Fibroblast of lung (primary cell): ENCODE measurements at places on chromosomes 4 and X.

DNA sequence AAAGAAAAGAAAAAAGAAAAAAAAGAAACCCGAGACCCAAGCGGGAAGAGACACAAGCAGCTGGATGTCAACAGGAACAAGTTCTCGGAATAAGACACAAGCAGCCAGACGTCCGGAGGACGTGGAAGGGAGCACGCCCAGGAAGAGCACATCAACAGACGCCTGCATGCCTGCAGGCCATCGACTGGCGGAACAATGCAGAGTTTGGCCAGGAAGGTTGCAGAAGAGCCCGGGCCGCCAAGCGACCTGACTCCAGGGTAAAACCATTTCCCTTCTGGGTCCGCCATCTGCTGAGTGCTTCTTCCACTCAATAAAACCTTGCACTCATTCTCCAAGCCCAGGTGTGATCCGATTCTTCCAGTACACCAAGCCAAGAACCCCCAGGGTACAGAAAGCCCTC lies 95.6 kb upstream of the PRR32 start:
- no peak for DNase-seq
- no peaks in the 10 kb centered on the region for H3K4me1 ChIP-seq
- no peaks in the 10 kb centered on the region for H3K27me3 ChIP-seq
- no peaks in the 10 kb centered on the region for H3K36me3 ChIP-seq

DNA sequence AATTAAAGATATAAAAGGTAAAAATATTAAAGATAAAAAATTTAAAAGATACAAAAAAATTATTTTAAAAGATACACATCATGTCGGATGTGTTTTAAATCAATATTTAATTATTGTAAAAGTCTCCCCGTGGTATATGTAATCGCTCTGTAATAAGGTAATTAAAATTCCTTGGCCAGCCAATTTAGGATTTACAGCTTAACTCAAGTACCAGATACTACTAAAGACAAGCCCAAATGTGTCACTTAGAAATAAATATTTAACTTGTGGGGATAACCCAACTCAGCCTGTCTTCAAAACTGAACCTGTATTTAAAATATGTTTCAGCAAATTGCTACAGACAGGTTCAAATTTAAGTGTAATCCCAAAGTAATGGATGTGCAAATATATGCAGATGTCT lies 56.0 kb downstream of the GPR82 start:
- no peak overlapping the region for H3K4me3 ChIP-seq
- H3K27me3 ChIP-seq: no peaks in the 10 kb centered on the region
- no peak overlapping the region for H3K27ac ChIP-seq
- DNase-seq: no peak
- no peaks in the 10 kb centered on the region for H3K36me3 ChIP-seq

- no peaks in the 10 kb centered on the region for H3K4me1 ChIP-seq
- H3K36me3 ChIP-seq: no peaks in the 10 kb centered on the region
- H3K27me3 ChIP-seq: no peaks in the 10 kb centered on the region
- no peak overlapping the region for H3K27ac ChIP-seq
These were observed 10.5 kb upstream of the ZNF330 start for GRCh38 chr4:141210168-141210567.

DNA sequence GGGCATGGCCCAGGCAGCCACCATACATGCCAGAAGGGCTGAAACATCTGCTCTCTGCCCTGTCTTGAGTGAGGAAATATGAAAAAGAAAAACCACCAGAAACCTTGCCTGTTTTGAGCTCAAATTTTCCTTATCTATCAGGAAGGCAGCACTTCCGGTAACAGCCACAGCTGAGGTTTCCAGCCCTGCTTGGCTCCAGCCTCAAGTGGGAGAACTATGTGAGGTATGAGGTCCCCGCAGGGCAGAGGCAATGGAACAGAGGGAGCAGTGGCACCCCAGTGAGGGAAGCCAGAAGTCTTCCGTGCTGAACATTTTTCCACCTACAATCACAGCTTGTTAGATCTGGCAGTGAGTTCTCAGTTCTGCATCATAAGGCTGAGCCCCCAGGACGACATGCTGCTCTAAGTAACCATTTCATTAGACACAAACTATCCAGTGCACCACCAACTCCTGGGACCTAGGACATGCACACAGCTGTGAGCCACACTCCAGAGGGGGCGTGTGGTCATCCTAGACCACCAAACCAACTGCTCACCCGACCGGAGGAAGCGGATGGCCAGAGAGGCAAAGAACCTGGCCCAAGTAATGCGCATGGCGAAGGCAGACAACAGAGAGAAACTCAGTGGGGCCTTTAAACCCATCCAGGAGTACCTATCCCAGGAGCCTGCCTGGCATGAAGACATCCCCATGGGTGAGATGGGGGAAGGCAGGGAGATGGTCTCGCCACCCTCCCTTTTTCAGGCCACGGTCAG lies 22.6 kb downstream of the WDR1 start:
- H3K4me3 ChIP-seq: no peak overlapping the region
- H3K4me1 ChIP-seq: peaks cover 47% of the 10 kb centered on the region
- peaks cover 59% of the 10 kb centered on the region for H3K36me3 ChIP-seq
- DNase-seq: peak; percentile 64
- H3K27me3 ChIP-seq: no peaks in the 10 kb centered on the region

DNA sequence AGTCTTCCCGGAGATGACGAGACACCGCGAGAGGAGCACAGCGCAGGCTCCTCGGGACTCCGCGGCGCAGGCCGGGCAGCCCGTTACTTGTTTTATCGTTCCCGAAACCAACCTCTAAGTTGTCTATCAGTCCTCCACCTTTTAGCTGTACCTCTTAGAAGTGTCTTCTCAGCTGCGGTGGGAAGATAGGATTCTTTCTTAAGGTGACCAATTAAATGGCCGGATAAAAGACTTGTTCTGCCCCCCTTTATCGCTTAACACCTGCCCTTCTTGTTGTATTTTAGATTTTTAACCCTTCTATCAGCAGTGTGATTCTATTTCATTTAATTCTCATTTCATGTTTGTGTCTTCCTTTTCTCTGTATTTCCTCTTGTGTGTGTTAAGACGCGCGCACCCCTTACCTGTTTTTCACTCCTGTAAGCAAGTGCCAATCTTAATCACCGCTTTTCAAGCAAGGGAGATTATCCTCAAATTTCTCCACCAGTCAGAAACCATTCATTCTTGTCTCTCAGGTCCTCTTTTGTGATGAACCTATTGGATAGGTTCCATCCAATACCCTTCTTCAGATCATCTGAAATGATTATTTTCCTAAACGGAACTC lies at the start of gene SLC9B2:
SLC9B2 (minus strand) TSS at position 15 of the 601 bp plus-strand sequence. CDS start 9,211 bp downstream, outside the sequence.
- peak within 1 kb of the TSS; percentile 91 for H3K27ac ChIP-seq
- H3K4me1 ChIP-seq: peaks cover 5% of the 10 kb centered on the region
- DNase-seq: no peak

GRCh38 chr4:146370841-146371240 lies 150.9 kb downstream of the SLC10A7 start:
- no peak overlapping the region for H3K4me3 ChIP-seq
- peak; percentile 37 for DNase-seq
- no peak overlapping the region for H3K27ac ChIP-seq
- no peaks in the 10 kb centered on the region for H3K27me3 ChIP-seq
- H3K36me3 ChIP-seq: no peaks in the 10 kb centered on the region

DNA sequence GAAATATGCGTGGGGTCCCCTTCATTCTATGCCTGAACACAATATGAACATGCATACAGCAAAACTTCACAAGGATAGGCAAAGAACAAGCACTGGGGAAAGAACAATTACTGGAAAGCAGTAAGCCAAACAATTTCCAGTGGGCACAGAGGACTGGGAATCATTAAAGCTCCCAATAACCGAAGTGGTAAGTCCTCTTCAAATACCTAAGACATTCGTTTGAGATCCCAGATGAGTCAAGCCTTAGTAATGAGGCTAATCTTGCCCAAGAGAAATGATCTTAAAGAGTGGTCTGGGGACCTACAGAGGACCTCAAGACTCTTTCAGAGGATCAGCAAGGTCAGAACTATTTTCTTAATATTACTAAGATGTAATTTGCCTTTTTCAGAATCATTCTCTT lies 28.6 kb downstream of the ANAPC10 start:
- H3K4me1 ChIP-seq: no peaks in the 10 kb centered on the region
- DNase-seq: peak; percentile 80
- no peak overlapping the region for H3K27ac ChIP-seq
- H3K36me3 ChIP-seq: no peaks in the 10 kb centered on the region
- no peaks in the 10 kb centered on the region for H3K27me3 ChIP-seq
- H3K4me3 ChIP-seq: no peak overlapping the region

- peak; percentile 46 for DNase-seq
- H3K27me3 ChIP-seq: no peaks in the 10 kb centered on the region
- peak within 1 kb of the TSS; percentile 58 for H3K4me3 ChIP-seq
- H3K4me1 ChIP-seq: peaks cover 2% of the 10 kb centered on the region
These were observed at the start of gene ABCG2 for GRCh38 chr4:88158489-88159228. Gene ABCG2, minus strand, starts transcription at chr4:88158639. Its CDS starts 18,644 bp downstream, at chr4:88139995.

GRCh38 chrX:39174772-39175417 lies 373.6 kb downstream of the MID1IP1 start:
- no peak for DNase-seq
- no peaks in the 10 kb centered on the region for H3K4me1 ChIP-seq
- no peaks in the 10 kb centered on the region for H3K36me3 ChIP-seq
- no peak overlapping the region for H3K4me3 ChIP-seq

DNA sequence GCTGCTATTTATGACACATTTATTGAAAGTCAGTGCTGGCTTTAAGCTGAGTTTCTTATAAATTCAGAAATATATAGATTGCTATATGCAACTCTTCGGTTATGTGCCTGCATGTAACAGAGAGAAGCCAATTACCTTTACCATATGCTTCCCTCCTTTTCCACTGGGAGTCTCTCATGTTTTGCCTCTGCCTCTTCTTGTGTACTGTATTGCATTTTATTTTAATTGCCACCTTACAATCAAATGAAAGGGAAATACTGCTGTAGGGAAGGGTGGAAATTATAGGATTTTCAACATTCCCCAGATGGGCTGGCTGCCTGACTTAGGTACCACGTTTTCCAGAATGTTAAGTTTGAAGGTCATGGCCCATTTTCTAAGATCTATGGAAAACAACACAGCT lies 655.4 kb upstream of the SLIT2 start:
- H3K4me3 ChIP-seq: no peak overlapping the region
- DNase-seq: no peak
- H3K27me3 ChIP-seq: no peaks in the 10 kb centered on the region
- no peak overlapping the region for H3K27ac ChIP-seq
- H3K4me1 ChIP-seq: no peaks in the 10 kb centered on the region
- no peaks in the 10 kb centered on the region for H3K36me3 ChIP-seq

- no peaks in the 10 kb centered on the region for H3K36me3 ChIP-seq
- H3K4me1 ChIP-seq: peaks cover 7% of the 10 kb centered on the region
- H3K27me3 ChIP-seq: no peaks in the 10 kb centered on the region
- H3K4me3 ChIP-seq: no peak overlapping the region
- DNase-seq: peak; percentile 2
These were observed 2.1 kb downstream of the GSTCD start for GRCh38 chr4:105710678-105711077.

DNA sequence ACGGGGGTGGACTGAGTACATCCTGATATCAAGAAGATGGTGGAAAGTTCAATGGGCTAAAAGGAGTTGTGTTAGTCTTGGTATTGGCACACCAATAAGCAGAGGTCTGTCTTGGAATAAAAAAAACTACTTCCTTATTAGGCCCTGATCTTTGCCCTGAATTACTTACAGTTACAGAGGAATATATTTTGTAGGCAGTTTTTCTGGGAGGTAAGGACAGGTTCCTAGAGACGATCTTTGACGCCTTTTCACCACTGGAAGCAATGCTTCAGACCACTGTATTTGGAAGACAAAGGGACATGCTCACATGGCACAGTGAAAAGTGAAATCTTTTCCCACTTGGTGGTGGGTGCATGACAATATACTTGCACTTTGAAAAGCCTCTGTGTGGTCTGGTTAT lies 618 bp upstream of the XK start:
- no peaks in the 10 kb centered on the region for H3K27me3 ChIP-seq
- no peak overlapping the region for H3K4me3 ChIP-seq
- H3K36me3 ChIP-seq: no peaks in the 10 kb centered on the region
- no peaks in the 10 kb centered on the region for H3K4me1 ChIP-seq

DNA sequence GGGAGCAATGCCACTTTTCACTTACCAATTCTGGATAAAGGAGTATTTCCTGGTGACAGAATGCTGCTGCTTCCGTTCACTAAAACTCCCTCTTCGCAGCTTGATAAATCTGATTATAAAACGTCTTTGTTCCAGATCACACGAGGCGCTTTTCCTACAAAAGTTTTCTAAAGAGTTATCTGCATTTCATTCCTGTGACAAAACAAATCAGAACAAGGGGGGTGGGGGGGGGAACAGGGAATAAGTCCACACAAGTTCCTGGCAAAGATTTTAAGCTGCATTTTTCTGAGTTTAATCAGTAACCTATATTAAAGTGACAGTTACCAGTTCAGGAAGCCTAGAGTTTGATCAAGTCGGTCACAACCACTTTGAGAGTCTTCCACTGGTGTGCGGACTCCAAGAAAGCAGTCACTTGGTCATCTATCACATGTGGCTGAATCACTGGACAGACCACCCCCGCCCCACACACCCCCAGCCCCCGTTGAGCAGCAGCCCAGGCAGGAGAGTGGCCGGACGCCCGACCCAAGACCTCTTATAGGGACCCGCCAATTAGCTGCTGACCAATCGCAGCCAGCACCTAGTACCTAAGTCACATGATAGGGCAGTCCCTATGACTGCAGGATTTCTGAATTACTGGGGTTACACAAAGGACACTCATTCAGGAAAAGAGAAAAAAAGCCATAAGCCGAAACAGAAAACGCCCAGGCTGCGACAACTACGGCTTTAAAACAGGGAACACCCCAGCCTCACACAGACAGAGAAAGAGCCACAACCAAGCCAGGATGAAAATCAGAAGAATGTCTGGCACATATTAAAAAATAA lies 569.3 kb upstream of the DIPK2B start:
- peak; percentile 96 for DNase-seq
- H3K36me3 ChIP-seq: peaks cover 3% of the 10 kb centered on the region
- H3K4me3 ChIP-seq: peak overlapping the region; percentile 98
- peak overlapping the region; percentile 93 for H3K27ac ChIP-seq

GRCh38 chr4:75916091-75916661 lies 13.9 kb upstream of the PPEF2 start:
- no peak overlapping the region for H3K4me3 ChIP-seq
- H3K27ac ChIP-seq: peak overlapping the region; percentile 23
- H3K27me3 ChIP-seq: no peaks in the 10 kb centered on the region
- no peaks in the 10 kb centered on the region for H3K36me3 ChIP-seq
- peaks cover 7% of the 10 kb centered on the region for H3K4me1 ChIP-seq
